ENCODE measurements at places on chromosomes 12 and 14.

DNA sequence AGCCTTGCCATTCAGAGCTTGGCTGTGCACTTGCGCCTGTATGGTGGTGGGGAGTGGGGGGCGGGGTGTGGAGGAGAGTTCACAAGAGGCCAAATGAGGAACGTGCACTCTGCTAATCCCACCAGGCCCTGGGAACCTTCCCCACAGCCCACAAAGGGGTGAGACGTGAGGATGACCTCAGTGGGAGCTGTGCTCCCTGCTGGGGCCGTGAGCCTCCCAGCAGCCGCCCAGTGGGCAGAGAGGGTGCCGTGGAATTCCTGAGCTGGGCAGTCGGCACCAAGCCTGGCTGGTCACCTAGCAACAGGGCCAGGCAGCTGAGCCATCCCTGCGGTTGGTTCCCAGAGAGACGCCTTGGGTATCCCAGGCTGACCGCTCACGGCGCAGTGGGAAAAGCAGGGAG, 53.7 kb downstream of the CCNK start:
- no peak for DNase-seq

GRCh38 chr12:66132408-66132807, 1.9 kb upstream of the LLPH start:
- no peak for DNase-seq

DNA sequence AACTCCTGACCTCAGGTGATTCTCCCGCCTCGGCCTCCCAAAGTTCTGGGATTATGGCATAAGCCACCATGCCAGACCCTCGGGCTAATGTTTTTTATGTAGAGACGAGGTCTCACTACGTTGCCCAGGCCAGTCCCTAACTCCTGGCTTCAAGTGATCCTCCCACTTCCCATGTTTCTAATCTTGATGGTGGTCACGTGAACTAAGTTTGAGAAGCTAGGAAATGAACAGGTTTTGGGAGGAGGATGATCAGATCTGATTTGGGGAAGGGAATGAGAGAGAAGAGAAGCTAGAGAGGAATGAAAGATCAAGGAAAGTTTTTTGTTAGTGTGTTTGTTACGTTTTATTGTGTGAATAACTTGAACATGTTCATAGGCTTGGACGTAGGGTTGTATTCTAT, 17.2 kb upstream of the SINHCAF start:
- no peak for DNase-seq

GRCh38 chr12:11814374-11814773, 164.9 kb downstream of the ETV6 start:
- DNase-seq, result no peak

GRCh38 chr12:121769831-121770301, 23.6 kb downstream of the RHOF start:
- no peak for DNase-seq

DNA sequence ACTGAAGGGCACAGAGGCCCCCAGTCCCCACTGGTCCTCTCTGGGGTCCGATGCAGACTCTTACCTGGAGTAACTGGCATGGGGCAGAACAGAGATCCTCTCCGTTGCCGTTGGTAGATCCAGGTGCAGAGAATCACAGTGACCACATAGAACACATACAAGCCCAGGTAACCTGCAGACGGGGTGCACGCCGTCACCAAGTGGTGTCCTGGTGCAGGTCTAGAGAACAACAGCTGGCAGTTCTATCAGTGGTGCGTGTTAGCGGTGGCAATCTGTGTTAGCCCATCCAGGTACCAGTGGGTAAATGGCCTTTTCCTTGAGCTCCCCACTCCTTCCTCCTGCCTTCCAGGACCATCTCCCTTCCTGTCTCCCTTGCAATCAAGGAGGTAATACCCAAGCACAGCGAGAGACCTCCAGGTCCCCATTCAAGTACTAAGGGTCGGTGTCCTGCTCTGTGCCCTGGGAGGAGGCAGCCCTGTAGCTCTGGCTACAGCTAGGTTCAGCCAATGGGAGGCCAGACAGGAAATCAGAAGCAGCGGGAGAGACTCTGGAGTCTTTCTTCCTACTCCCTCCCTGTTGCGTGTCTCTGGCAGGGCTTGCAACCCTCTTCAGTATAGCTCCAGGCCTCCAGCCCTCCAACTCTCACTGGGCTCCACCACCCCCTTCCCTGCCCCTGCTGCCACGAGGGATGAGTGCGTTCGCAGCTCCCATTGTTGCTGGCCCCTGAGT, 15.8 kb downstream of the SLC8B1 start:
- no peak for DNase-seq

- DNase-seq, result no peak
Measured at GRCh38 chr14:89466944-89467343, 49.9 kb upstream of the FOXN3 start.

- no peak for DNase-seq
Measured at GRCh38 chr14:76779221-76780057, 18.2 kb downstream of the VASH1 start.
